ENCODE measurements at places on chromosomes 3 and 15.

DNA sequence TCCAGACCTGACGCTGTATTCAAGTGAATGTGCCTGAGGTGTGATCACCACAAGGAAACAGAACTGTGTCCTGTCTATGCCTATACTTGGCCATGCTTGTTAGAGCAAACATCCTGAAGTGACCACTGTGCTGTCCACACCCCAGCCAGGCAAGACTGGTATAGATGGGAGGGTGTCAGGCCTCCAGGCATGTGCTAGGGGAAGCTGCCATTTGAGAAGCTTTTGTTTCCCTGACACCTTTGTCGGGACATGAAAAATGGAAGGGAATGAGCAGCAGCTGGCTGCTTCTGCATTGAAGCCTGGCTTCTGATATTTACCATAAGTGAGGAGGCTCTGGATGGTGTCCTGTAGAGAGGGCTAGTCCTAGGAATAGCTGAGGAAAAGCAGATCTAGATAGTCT, 106.2 kb downstream of the CPNE4 start:
- DNase-seq: no peak

GRCh38 chr15:78752492-78753358, 58.5 kb downstream of the ADAMTS7 start:
- DNase-seq: no peak

- no peak for DNase-seq
Measured at GRCh38 chr15:76460871-76461270, 124.3 kb downstream of the ISL2 start.

- no peak for DNase-seq
Measured at GRCh38 chr3:194272221-194272620, 78.9 kb downstream of the CPN2 start.

DNA sequence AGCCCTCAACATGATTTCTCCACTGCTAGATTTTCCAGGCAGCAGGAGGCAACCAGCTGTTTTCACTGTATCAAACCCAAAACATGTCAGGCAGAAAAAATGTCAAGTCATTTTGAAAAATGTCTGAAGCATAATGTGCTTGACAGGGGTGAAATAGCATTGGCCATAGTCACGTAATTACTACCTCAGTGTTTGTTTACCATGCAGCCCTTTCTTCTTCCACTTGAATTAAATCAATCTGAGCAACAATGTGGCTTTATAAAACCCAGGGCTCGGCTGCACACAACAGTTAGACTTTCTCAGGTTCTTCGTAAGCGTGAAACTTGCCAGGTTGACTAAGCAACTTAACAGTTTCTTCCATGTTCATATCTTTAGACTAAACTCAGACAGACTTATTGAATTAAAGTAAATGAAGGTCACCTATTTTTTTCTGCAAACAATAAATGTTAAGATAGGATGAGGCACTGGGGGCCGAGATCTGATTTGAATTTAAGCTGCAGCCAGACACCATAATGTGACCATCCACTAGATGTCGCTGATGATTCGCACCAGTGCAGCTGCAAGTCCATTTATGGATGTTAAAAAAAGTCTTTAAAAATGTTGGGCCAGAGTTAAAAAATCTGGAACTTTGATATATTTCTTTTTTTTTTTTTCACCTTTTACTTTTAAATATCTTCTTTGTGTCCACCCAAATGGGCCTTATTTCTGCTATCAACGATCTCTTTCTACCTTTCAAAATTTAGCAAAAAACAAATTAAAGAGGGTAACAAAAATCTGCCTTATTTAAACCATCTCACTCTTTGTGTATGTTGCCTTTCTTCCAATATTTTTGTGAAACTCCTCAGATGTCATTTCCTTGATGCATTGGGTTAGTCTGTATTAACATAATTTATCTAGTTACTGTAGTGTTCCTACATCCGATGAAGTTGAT, 305.9 kb downstream of the CACNA2D3 start:
- peak; percentile 40 for DNase-seq

DNA sequence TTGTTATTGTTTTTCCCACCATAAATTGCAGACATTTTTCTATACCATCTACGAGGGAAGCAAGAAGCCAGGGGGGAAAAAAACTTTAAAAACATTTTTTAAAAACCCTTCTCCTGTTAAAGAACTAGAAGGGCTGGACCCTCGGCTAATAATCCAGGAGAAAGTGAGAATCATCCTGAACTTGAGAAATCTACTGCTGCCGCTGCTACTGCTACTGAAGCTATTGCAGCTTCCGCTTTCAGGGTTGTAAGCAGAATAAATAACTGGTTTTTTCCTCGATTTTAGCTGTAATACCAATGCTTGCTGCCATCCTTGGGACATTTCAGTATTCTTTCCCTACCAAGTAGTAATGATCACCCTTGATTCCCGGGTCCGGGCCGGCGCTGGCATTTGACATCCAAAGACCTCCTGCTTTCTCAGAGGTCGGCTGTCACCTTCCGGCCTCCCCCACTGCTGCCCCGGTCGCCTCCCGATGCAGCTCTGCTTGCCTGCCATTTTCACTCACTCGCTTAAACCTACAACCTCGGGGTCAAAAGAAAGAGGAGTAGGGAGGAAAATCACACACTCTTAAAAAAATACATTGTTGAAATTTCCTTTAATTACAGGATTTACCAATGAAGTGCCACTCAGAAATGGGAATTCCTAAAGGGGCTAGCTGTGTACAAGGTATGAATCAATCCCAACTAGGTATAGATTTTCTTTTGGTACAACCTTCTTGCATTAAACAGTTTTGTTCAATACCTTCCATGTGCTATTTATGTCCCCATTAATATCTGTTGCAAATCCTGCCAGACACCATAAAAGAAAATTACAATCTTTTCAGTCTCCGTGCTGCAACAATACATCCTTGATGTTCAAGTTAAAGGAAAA, 674 bp upstream of the MECOM start:
- DNase-seq: no peak

DNA sequence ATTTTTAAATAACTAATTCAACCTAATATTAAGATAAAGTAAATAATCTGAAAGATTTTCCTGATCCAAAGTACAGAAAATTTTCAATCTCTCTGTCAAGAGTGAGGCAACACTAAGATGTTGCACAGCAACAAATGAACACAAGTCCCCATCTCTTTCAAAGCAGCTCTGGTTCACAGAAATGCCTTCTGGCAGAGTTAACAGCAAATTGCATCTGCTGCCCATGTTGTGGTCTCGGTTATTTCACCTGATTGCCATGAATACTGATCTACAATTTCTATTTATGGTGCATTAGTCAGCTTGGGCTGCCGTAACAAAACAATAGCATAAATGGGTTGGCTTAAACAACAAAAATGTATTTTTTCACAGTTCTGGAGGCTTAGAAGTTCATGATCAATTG, 167.3 kb downstream of the BCHE start:
- no peak for DNase-seq

DNA sequence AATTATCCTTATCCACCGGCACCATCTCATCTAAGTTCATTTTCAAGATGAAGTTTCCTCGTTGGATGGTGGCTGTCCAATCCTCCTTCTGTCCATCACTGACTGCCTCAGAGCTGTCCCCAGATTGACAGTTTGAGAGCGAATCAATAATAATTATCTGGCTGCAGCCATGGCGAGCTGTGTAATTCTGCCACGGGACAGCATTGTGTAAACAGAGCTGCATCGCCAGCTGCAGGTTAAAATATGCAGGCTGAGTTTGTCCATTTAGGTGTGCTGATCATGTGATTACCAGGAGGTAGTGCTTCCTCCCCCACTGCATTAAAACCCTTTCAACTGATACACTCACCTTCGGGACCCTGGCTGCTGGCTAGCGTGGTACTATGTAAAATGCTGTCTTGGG, 461.9 kb upstream of the ONECUT1 start:
- no peak for DNase-seq

GRCh38 chr15:94532226-94532625, 300.9 kb downstream of the MCTP2 start:
- no peak for DNase-seq

DNA sequence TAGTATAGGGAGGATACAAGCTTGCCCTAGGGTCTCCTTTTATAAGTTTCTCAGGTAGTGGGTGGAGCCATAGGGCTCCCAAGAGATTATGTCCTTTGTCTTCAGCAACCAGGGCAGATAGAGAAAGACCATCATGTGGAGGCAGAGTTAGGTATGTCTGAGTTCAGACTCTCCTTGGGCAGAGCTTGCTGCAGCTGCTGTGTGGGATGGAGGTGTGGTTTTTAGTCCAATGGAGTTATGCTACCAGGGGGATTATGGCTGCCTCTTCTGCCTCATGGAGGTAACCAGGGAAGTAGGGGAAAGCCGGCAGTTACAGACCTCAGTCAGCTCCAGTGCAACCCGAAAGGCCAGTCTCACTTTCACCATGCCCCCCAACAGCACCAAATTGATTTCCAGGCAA, 220.5 kb downstream of the NECTIN3 start:
- DNase-seq: no peak

DNA sequence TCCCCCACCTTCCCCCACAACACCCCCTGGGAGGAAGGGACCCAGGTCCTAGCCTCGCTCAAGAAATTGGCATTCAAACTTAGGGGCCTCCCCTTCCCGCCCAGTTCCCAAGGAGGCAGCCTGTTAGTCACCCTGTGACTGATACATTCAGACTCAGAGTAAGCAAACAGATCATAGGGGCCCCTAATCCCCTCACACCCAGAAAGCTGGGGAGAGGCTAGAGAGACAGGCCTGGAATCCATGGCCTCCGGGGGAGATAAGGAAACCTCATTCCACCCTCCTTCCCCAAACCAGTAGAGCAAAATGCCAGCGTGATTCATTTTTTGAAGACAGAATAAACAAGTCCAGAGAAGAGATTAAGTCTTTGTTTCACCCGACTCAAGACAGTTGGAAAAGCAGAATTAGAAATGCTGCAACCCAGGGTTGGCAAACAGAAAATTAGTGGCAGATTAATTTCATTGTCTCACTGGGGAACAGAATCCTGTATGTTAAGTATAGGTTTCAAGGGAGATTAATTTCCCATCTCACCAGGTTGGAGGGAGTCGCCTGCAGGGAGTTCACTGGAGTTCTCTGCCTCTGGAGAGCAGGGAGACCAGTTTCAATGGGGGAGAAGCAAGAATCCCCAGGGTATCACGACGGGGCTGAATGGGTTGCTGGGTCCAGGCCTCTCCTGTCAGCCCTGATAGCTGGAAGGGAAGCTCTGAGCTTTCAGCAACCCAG, 268.3 kb downstream of the UACA start:
- DNase-seq: peak; percentile 74

DNA sequence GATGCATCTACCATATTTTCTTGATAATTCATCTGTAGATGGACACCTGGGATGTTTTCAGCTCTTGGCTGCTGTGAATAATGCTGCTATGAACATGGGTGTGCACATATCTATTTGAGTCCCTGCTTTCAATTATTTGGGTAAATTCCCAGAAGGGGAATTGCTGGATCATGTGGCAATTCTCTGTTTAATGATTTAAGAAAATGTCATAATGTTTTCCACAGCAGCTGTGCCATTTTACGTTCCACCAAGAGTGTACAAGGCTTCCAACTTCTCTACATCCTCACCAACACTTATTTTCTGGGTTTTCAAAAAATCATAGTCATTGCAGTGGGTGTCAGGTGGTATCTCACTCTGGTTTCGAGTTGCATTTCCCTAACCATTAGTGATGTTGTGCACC, 64.4 kb downstream of the NSMCE3 start:
- DNase-seq: no peak

GRCh38 chr15:98923579-98923978, 84.0 kb downstream of the PGPEP1L start:
- DNase-seq: no peak

- no peak for DNase-seq
Measured at GRCh38 chr15:62845241-62846126, 197.1 kb upstream of the TPM1 start.

DNA sequence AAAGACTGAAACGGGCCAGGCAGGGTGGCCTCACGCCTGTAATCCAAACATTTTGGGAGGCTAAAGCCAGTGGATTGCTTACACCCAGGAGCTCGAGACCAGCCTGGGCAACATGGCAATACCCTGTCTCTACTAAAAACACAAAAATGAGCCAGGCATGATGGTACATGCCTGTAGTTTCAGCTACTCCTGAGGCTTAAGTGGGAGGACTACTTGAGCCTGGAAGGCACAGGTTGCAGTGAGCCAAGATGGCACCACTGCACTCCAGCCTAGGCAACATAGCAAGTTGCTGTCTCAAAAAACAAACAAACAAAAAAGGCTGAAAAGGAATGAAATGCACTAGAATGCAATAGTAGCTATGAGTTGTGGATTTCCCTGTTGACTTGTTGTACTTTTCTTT, 94.7 kb downstream of the STAG1 start:
- DNase-seq: no peak

Measured in large intestine (tissue), 12 donors.